ENCODE measurements at places on chromosomes 7 and 10.

- no peak for DNase-seq
These were observed 50.9 kb downstream of the ICA1 start for GRCh38 chr7:8210845-8211724.

- no peak for DNase-seq
These were observed 125.3 kb downstream of the HTR7 start for GRCh38 chr10:90732581-90732980.

DNA sequence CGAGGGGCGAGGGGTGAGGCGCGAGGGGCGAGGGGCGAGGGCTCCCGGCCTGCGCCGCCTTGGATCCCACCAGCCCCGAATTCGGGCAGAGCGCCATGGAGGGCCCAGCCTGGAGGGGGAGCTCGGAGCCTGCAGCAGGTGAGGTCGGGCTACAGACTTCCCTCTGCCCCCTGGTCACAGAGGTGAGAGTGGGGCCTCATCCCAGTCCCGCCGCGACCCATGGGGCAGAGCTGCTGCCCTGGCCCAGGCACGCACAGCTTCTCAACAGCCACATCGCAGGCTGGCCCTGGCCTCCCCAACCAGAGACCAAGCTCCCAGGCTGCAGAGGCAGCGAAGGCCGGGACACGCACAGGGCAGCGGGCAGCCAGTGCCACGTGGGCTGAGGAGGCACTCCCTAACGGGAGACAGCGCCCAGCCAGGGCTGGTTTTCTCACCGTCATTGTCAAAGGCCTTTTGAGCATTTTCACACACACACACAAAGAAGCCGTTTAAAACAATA lies 191.8 kb downstream of the PTPRN2 start:
- no peak for DNase-seq

DNA sequence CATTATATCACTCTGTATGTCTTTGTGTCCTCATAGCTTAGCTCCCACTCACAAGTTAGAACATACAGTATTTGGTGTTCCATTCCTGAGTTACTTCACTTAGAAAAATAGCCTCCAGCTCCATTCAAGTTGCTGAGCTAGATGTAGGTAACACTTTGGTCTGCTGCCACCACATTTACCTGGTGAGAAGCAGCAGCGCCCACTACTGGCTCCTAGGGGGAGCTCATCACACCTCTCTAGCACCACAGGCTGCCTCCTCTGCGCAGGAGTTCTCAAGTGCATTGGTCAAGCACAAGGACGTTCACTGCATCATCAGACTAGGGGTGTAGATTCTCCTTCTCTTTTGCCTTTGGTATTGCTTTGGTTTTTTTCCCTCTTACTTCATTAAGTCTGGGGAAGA lies 530.9 kb upstream of the AUTS2 start:
- DNase-seq = no peak

GRCh38 chr7:27165089-27165995 lies at the start of gene HOXA9:
HOXA9 (minus strand) TSS chr7:27165537; CDS start chr7:27165457, 80 bp downstream.
- peak; percentile 39 for DNase-seq

- no peak for DNase-seq
These were observed 2.3 kb upstream of the SMIM30 start for GRCh38 chr7:113120647-113121046.

DNA sequence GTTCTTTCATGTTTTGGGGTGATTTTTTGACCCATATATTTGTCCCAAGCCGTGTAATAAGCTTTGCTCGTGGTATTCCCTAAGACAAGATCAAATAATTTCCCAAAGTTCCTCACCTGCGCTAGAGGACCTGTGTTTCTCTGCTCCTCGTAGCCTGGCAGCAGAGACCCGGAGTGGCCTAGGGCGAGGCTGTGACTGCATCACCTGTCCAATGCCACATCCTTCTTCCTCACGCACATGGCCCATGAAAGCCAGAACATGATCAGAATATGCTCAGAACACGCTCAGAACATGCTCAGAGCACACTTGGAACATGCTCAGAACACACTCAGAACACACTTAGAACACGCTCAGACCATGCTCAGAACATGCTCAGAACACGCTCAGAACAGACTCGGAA lies 23.8 kb downstream of the EN2 start:
- no peak for DNase-seq

- no peak for DNase-seq
These were observed 6.0 kb downstream of the AKR1B10 start for GRCh38 chr7:134533288-134533771.

DNA sequence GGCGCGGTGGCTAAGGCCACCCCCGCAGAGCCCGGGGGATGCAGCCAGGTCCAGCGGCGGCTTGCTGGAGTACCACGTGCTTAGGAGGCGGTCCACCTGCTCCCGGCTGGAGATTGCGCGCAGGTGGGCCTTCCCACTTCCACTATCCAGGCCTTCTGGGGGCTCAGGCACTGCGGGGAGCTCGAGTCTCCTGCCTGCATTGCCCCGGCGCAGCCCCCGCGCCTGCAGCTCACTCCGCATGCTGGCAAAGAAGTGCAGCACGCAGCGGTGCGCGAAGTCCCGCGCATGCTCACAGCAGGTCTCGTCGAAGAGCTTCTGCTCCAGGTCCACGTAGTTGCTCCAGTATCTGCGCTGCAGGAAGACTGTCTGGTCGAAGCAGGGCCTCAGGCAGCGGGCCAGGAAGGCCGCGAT lies 5.8 kb downstream of the CALHM3 start:
- DNase-seq = no peak

DNA sequence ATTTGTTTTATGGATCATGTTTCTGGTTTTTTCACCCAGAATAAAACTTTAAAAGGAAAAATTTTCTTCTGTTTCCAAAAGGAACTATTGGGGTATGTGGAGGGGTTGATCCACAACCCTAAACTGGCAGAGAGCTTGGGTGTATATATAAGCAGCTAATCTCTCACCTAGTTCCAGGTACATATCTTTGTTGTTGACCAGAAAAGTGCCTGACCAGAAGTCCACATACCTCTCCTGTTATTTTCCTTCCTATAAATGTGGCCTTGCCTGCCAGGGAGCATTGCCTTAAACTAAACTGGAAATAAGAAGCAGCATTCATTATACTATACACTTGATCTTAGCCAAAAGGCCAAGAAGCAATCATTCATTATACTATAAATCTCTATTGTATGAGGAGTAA lies 112.0 kb downstream of the ZEB1 start:
- no peak for DNase-seq

GRCh38 chr10:73581918-73582317 lies 9.2 kb downstream of the USP54 start:
- DNase-seq = no peak

GRCh38 chr10:86317949-86318725 lies 48.5 kb downstream of the GRID1 start:
- no peak for DNase-seq

DNA sequence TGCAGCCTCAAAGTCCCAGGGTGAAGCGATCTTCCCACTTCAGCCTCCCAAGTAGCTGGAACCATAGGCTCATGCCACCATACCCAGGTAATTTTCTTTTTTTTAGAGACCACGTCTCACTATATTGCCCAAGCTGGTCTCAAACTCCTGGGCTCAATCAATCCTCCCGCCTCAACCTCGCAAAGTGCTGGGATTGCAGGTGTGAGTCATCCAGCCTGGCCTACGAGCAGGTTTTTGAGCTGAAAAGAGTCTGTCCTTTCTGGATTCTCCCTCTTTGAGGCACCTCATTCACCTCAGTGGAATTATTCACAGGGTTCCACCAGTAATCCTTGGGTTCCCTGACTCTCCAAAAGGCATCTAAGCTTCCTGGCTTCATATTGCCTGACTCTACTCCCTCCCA lies 7.6 kb upstream of the LEP start:
- DNase-seq = no peak

DNA sequence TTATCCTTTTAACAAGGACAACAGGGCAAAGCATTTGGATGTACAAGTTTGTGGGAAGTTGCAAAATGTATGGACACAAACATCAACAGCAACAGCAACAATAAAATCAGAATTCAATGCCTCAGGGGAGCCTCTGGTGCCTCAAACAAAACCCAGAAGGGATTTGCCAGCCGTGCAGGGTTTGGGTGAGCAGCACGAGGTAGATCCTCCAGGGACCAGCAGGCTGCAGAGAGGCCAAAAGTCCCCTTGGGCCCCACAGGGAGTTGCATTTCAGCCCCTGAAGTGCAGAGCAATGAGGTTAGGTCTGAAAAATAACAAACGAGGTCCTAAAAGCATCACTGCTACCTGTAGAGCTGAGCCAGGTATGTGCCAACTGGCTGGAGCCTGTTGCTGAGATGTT lies 51.7 kb upstream of the CPXM2 start:
- no peak for DNase-seq

DNA sequence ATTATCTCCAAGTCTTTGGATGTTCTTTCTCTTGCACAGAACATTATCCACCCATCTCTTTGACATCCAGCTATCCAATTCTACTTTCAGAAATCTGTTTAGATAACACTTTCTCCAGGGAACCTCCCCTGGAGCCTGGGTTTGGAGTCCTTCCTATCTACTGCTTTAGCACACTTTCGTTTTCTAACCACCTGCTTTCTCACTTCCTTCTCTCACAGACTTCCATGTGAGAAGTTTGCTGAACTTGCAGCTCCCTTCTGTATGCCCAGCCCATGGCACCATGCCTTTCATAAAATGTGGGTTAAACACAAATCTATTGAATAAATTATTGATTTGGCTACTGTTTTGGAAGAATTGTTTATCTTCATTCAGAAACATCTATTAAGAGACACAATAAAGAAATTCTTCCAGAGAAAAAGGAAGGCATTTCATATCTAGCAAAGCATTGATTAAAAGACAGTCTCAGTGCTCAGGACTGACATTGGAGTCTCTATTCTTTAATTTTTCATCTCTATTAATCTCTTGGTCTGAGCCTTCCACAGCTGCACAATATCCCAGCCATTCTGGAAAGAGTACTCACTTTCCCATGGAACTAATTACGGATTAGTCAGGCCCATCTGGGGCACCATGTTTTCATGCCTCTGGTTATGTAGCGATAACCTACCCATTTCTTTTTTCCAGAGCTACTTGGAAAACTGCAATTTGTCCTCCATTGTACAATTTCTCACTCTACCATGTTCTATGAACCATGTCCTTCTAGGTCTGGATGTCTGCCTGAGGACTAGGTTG lies 1077.3 kb downstream of the SORCS3 start:
- DNase-seq = no peak

GRCh38 chr7:92250603-92251002 lies 4.8 kb downstream of the ANKIB1 start:
- no peak for DNase-seq

DNA sequence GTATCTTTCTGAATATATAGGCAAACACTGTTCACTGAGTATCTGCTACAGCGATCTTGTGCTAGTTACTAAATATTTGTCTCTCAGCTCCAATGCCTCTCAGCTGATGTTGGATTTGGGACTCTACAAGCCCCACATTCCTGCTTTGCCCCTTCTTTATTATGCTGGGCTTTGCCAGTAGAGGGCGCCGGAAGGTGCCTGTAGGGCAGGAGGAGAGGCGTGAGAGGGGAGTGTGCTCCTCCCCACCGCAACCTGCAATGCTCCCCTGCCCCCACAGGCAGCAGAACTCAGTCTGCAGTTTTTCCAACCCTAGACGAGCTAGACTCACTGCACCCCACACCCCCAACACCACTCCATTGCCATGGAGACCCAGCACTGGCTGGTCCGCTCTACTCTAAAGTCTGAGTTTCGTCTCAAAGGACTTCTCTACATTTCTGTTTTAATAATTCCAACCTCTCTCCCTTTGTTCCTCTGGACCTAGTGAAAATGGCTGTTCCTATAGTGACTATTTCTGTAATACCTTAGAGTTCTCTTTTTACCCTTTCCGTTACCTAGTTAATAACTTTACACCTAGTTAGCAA lies 337.6 kb downstream of the CCSER2 start:
- DNase-seq = peak; percentile 37

- DNase-seq = no peak
These were observed 316.6 kb upstream of the ZNF32 start for GRCh38 chr10:43965033-43965917.

DNA sequence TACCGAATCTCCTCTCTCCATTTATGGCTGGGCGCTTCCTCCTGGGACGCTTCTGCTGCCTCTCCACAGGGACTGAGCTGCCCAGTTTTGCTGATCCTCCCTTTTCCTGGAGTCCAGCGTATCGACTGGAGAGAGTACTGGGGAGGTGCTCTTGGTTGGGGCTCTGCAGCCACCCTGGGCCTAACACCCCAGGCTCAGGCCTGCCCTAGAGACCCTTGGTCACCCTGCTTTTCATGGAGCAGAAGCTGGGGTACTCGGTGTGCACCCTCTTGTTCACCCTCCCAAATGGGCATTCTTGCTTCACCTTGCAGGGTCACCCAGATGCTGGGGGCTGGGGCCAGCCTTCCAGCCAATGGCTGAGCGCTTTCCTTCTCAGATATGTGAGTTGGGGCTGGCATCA lies 88.8 kb upstream of the RET start:
- no peak for DNase-seq

DNA sequence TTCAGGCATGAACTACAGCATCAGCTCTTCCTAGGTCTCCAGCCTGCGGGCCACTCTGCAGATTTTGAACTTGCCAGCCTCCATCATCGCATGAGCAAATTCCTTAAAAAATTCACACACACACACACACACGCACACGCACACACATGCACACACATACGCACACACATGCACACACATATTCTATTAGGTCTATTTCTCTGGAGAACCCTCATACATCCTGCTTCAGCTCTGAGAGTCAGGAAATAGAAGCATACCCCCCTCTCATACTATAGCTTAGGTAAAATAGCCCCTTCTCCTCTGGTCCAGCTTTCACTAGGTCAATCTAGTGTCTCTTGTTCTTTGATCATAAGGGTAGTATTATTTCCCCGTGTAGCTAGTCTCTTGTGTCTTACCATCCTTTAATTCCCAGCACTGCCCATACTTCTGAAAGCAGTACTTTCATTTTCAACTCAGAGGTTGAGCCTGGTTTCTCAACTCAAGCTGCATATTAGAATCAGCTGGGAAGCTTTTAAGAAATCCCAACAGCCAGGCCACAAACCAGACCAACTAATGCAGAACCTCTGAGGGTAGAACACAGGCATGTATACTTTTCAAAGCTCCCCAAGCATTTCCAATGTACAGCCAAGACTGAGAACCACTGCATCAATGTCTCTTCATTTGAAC lies 30.9 kb upstream of the ITGB8 start:
- no peak for DNase-seq

DNA sequence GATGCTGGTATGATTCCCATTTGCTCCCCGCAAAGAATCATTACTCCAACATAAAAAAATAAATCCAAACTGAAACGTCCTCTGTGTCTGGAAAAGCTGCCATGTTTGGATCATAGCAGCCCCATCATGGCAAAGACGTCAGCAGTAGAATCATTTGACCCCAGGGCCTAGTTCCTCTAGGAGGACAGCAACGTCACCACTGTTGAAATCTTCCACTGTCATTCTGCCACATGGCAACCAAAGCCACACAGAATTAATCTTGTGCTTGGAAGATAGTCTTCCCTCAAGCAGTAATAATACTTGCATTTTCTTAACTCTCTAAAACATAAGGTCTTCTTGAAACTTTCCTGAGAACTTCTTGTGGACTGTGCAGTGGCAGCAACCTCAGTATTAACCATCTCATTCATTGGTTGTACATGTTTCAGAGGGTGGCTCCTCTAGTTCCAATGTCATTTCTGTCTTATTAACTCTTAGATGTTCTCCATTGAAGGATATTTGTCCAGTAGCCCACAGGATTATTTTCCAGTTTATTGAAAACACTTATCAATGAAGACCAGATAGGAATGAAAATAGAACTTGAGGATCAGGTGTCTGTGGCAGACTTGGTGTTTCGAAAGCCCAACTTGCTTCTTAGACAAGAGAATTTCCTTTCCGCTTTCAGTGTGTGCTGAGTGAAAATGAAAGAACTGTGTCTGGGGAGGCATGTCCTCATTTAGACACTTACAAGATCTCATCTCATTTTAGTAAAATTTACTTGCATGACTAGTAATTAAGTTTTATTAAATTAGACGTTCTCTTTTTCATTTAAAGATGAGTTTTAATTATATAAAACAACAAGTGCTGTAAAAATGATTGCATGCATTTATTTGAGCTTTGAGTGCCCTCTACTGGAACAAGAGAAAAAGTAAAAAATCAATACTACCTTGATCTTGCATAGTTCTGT lies 28.9 kb upstream of the INHBA start:
- DNase-seq = no peak
